NCI-H146 (cell line): ENCODE measurements at places on chromosomes 11 and 22.

GRCh38 chr11:2558861-2559526 lies 114.2 kb downstream of the KCNQ1 start:
- no peak for DNase-seq

DNA sequence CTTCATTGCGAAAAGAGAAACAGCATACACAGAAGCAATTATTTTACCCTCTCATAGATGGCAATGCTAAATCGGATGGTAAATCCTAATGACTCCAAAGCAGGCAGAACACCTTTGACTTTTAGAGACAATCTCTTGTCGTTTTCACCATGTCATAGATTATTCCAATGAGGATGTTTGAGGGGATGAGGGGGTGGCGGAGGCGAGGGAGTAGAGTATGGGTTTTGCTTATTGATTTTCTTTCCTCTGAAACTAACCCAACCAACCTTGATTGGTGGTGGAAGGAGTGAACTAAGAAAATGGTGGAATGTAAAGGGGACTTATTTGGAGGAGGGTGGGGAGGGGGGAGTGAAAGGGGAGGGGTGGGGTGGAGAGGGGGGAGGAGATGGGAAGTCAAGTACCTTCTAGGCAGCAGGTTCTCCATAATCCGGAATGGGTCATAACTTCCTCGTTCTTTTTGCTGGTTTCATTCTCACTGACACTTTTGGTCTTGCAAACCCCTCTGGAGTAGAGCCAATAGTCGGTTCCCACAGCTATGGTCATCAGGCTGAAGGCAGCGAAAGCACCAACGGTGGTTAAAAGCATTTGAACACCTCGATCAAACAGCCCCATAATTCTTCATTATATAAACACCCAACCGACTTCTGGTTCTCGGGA lies 1.5 kb downstream of the CACNG2 start:
- no peak for DNase-seq

- no peak for DNase-seq
Observed at GRCh38 chr22:27381552-27381951, 420.0 kb downstream of the MN1 start.

GRCh38 chr11:96272529-96273222 lies 70.3 kb downstream of the MAML2 start:
- DNase-seq: no peak

GRCh38 chr11:10514202-10514601 lies 26.8 kb downstream of the RNF141 start:
- no peak for DNase-seq

- DNase-seq: no peak
Observed at GRCh38 chr22:19767427-19768341, 7.1 kb downstream of the TBX1 start.

GRCh38 chr11:73612601-73613140 lies 14.8 kb upstream of the FAM168A start:
- no peak for DNase-seq

GRCh38 chr11:70156291-70157037 lies 46.6 kb upstream of the FADD start:
- DNase-seq: no peak

GRCh38 chr22:29795663-29796062 lies 28.5 kb downstream of the UQCR10 start:
- DNase-seq: no peak

DNA sequence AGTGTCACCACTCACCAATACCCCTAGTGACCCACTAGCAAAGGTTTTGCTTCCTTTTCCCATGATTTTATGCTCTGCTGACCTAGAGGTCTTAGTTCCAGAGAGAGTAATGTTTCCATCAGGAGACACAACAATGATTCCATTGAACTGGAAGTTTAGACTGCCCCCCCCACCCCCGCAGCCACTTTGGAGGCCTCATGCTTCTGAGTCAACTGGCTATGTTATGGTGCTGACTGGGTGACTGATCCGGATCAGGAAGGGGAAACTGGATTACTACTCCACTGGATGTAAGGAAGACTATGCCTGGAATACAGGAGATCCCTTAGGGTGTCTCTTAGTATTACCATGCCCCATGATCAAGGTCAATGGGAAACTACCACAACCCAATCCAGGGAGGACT lies 633.6 kb downstream of the OPCML start:
- DNase-seq: no peak

DNA sequence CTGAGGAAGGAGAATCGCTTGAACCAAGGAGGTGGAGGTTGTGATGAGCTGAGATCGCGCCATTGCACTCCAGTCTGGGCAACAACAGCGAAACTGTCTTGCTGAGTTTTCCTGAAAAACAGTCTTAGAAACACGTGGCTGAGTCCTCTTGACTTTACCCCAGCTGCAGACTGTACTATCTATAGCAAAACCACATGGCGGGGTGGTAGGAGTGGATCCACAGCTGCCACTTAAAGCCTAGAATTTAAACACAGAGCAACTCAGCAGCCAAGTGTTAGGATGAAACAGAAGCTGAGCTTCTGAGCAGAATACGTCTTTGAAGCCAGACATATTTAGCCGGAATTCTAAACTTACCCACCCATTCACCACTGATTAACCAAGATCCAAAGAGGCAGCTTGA lies 14.1 kb downstream of the PATZ1 start:
- DNase-seq: no peak

- DNase-seq: no peak
Observed at GRCh38 chr11:118896472-118896913, 12.8 kb downstream of the CXCR5 start.

GRCh38 chr22:43397766-43398165 lies 14.0 kb upstream of the MPPED1 start:
- no peak for DNase-seq

DNA sequence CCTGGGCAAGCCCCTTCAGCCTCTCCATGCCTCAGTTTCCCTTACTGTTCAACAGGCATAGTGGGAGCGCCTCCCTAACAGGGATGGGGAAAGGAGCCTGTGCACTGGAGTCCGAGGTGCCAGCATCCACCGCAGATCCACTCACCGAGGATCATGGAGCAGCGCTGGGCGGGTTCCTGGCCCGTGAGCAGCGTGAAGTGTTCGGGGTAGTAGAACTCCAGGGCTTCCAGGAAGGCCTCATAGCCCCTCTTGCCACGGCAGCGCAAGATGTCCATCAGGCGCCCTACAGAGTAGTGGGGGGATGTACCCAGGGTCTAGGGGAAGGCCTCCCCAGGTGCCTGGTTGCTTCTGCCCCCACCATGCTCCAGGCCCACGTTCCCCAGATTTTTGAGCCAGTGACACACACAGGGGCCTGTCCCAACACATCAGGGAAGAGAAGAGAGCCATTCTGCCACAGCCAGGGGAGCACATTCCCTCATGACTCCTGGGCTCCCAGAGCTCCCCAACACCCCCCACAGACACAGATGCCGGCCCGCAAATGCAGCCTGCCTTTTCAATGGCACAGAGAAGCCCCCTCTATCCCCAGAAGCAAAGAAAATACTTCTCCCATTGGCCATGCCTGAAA lies 1.3 kb downstream of the CARD10 start:
- no peak for DNase-seq
